Stimulated activated naive CD4-positive, alpha-beta T cell (primary cell): ENCODE measurements at places on chromosomes 1 and 21.

DNA sequence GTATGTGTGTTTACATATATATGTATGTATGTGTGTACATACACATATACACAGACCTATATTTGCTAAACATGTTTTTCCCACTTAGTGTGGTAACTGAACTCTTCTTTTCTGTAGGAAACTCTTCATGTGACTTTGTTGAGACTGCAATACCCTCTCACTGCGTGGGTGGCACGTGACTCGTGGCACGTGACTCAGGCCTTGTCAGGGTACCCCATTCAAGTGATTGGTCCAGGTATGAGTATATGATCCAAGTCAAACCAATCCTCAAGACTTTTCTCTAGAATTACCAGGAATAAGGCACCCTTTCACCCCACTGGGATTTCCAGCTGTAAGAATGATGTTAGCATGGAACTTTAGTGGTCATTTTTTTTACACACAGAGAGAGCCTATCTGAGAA lies 149.2 kb upstream of the KCNK2 start:
- DNase-seq: no peak

DNA sequence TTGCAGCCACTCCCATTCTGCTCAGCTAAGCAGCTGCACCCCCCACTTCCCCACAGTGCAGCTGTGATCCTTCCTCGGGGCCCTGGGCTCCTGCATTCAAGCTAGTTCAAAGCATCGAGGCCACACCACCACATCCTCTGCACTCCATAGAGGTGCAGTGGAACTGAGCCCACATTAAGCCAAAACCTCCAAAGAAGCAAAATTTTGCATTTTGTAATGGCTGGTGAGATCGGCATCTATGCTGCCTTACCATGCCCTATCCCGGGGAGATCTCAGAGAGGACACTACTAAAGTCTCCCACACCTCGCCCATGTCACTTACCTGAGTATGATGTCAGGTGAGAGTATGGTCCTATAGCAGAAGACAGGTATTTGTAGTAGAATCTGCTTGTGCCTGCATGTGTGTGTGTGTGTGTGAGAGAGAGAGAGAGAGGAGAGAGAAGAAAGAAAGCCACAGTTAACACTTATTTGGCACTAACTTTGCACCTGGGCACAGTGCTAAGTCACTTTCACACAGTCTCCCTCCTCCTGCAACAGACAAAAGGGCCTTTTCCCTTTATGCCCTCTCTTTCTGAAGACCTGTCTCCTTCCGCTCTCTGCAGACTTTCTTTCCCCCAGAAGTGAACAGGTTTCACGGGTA lies 89.8 kb downstream of the KIF14 start:
- peak; percentile 85 for DNase-seq

DNA sequence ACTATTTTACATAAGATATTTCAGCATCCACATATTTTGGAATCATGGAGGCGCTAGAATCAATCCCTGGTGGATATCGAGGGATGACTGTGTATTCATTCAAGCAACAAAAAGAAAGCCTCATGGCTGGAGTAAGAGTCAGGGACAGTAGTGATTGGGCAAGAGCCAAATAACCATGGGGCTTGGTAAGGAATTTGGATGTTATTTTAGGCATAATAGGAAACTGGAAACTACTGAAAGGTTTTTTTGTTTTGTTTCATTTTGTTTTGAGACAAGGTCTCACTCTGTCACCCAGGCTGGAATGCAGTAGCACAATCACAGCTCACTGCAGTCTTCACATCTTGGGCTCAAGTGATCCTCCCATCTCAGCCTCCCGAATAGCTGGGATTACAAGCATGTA lies 33.8 kb upstream of the EYA3 start:
- DNase-seq: no peak

- no peak for DNase-seq
Observed at GRCh38 chr1:178126261-178126660, 32.4 kb downstream of the RASAL2 start.

- DNase-seq: no peak
Observed at GRCh38 chr1:211603191-211603701, 24.3 kb upstream of the SLC30A1 start.

- DNase-seq: no peak
Observed at GRCh38 chr1:75953461-75953860, 21.3 kb upstream of the ASB17 start.

GRCh38 chr1:63316598-63316983 lies 5.8 kb upstream of the FOXD3 start:
- DNase-seq: no peak

DNA sequence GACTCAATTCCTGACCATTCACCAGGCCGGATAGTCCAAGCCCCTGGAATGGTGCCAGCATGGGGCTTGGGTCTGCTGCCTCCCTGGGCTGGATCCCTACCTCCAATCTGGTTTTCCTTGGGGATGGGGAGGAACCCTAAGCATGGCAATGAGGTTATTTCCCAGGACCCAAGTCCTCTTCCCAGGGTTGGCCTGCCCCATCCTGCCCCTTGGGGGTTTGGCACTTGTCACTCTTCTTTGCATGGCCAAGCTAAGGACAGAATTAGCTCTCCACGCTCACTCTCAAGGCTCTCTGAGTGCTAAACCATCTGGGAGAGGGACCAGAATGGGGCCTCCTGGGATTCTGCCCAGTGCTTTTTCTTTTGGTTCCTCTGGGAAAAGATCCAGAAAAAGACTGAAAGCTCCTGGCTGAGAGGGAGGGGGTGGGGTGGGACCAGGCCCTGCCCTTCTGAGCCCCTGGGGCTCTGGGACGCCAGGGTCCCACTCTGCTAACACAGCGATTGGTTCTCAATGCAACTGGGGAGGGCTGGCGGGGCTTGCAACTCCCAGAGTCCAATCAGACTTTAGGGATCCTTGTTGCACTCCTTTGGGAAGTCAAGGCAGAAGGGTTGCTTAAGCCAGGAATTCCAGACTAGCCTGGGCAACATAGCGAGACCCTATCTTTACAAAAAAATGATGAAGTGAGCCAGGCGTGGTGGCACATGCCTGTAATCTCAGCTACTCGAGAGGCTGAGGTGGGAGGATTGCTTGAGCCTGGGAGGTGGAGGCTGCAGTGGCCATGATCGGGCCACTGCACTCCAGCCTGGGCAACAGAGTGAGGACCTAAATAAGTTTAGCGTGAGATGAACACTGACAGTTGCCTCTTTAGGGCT lies 52.7 kb downstream of the DHRS3 start:
- no peak for DNase-seq

GRCh38 chr1:21933397-21934248 lies 3.5 kb downstream of the HSPG2 start:
- DNase-seq: peak; percentile 20

GRCh38 chr1:113792471-113792870 lies 19.8 kb downstream of the RSBN1 start:
- peak; percentile 9 for DNase-seq

DNA sequence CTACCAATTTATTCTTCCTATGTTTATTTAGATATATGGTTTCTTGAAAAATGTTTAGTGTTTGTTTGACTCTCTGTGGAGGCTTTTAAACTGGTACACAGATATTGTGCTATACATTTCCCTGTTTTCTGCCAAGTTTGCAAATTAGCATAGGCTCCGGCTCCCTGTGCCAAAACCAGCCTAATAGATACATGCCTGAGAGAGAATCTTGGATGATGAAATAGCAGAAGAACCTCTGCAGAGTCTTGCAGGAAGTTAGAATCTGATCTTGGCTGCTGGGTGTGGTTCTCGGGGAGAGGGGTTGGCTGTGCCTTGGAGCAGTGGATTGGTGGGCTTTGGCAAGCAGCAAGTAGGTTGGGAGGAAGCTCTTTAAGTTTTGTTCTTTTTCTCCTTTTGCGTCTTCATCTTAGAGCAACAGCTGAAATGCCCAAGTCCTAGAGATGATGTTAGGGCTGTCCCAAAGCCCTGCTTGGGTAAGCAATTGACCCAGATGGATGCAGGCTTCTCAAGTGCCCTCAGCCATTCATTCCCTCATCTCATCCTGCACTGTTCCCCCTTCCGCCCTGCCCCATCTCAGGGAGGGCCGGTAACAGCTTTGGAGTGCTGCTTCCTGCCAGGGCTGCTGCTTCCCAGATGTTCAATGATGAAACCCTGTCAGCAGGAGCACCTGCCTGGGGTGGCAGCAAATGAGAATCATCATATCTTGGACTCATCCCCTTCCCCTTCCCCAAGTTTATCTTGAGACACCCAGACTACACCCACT lies 9.3 kb downstream of the PLA2G2A start:
- no peak for DNase-seq

GRCh38 chr1:86778569-86779239 lies 74.3 kb downstream of the SH3GLB1 start:
- DNase-seq: no peak

- DNase-seq: no peak
Observed at GRCh38 chr1:187641907-187642306, 813.2 kb downstream of the PLA2G4A start.
